ENCODE measurements at places on chromosomes 7 and 10.

- DNase-seq = no peak
Measured at GRCh38 chr10:42177077-42177792, 461.1 kb downstream of the ZNF33B start.

- no peak for DNase-seq
Measured at GRCh38 chr7:48924433-48924832, at the start of gene CDC14C. Gene CDC14C, plus strand, starts transcription at chr7:48924547. Its CDS starts 126 bp downstream, at chr7:48924673.

DNA sequence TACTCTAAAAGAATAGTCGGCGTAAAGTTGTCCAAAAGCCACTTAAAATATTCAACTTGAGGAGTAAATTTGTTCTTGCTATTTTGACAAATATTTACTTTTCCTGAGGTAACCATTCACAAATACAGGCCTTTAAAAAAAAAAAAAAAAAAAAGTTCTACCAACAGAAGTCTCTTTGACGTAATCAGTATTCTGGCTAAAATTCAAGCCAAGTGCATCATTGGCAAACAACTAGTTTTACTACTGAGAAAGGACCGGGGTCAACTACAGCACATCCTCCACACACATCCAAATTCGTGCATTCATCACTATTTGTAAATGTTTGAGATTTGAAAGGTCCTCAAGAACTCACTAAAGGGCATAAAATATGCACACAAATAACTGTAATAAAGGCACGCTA lies 2.0 kb downstream of the OAT start:
- DNase-seq = no peak

DNA sequence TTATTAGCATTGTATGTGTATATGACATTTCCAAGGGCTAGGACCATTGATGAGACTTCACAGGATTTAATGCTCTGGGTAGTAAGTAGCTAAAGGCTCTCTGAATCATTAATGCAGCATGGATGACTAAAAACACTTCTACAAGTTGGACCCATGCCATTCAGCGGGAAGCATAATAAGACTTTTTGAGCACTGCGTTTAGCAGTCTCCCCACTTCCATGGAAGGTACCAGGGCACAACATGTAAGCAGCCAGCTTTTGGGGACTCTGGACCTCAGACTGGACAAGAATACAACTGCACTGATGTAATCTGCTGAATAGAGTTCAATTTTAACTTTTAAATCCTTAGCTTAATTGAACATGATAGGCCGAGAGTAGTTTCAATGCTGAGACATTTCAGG lies 191.7 kb upstream of the IMMP2L start:
- DNase-seq = no peak

GRCh38 chr10:118621304-118621942 lies 26.0 kb upstream of the PRLHR start:
- no peak for DNase-seq

- DNase-seq = no peak
Measured at GRCh38 chr10:59877191-59877671, 29.1 kb downstream of the CCDC6 start.

GRCh38 chr10:132187430-132188138 lies 836 bp downstream of the DPYSL4 start:
- no peak for DNase-seq

All from right atrium auricular region (tissue), 2 donors.